ENCODE measurements at places on chromosomes 12 and 14. TPM values are rescaled to one million over a fixed set of nuclear protein-coding genes. Genes with fewer than 3 reads are reported as not detected.

The LTA4H gene
- 52.5 TPM for total RNA-seq

The POTEM gene
- total RNA-seq, result not detected

The TMEM260 gene
- 23.4 TPM for total RNA-seq

The GLI1 gene
- 1.3 TPM for total RNA-seq

The SOAT2 gene
- not detected for total RNA-seq

The EID3 gene
- 7.4 TPM for total RNA-seq
